ENCODE measurements at places on chromosomes 3 and 15.

GRCh38 chr3:73674280-73674679, 49.5 kb upstream of the PDZRN3 start:
- no peak for DNase-seq

DNA sequence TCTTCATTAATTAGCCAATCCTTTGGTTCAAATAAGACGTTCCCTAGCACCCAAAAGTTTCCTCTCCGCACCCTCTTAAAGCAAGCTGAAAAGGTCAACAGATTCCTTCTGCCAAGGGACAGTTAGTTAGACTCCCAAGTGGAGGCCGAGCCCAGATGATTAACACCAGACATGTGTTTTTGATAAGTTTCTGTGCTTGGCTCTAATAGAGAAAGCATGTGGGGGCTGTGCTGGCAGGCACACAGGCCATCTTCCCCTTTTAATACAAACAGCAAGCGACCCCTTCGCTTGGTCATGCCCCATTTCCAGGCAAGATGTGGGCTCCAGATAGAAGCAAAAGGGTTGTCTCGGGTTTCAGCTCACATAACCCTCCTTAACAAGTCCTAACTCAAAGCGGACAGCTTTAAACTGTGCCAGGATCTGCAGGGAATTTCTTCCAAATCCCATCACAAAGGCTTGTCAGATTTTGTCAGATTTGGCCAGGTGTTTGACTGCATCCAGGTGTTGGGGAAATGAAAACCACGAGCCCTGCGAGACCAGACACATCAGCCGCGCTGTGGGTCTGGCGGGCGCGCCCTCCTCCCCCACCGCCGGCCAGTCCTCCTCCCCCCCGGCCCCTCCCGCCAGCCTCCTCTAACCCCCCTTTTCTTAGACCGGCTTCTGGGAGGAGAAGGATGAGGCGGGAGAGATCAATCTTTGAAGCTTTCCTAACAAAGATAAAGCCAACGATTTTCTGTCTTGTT, 3.3 kb downstream of the HES1 start:
- no peak for DNase-seq

DNA sequence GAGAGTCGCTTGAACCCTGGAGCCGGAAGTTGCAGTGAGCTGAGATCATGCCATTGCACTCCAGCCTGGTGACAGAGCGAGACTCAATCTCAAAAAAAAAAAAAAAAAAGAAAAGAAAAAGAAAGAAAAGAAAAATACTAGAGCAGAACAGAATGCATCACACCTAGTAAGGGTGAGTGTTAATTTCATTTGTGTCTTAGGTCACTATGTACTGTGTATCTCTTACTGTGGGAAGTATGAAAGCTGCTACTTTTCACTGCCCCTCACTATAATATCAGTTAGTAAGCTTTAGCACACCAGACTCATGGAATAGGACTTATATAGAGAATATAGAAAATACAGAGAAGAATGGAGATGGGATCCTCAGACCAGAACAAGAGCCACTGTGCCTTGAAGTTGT, 45.9 kb upstream of the RASA2 start:
- no peak for DNase-seq

- DNase-seq, result no peak
These were observed 58.6 kb downstream of the PRICKLE2 start for GRCh38 chr3:64166584-64167162.

DNA sequence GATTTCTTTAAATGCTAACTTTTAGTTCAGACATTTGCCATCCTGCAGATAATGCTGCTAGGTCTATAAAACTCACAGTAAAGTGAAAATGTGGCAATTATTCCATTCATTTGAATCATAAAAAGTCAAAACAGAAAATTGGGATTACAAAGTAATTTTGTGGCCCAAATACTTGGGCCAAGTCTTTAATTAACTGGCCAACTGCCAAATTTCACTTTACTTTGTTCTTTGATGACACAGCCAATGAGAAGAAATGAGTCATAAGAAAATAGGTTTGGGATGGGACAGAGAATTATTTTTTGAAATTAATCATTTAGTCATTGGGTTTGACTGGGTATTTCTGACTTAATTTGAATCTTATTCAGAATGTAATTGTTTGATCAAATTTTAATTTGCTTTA, 89.8 kb upstream of the SLC2A2 start:
- no peak for DNase-seq

All from T-cell (primary cell).